CD8-positive, alpha-beta T cell (primary cell): ENCODE measurements at places on chromosomes 3 and 15.

GRCh38 chr3:127578168-127578567 is 12.4 kb downstream of the TPRA1 start:
- no peak for DNase-seq

DNA sequence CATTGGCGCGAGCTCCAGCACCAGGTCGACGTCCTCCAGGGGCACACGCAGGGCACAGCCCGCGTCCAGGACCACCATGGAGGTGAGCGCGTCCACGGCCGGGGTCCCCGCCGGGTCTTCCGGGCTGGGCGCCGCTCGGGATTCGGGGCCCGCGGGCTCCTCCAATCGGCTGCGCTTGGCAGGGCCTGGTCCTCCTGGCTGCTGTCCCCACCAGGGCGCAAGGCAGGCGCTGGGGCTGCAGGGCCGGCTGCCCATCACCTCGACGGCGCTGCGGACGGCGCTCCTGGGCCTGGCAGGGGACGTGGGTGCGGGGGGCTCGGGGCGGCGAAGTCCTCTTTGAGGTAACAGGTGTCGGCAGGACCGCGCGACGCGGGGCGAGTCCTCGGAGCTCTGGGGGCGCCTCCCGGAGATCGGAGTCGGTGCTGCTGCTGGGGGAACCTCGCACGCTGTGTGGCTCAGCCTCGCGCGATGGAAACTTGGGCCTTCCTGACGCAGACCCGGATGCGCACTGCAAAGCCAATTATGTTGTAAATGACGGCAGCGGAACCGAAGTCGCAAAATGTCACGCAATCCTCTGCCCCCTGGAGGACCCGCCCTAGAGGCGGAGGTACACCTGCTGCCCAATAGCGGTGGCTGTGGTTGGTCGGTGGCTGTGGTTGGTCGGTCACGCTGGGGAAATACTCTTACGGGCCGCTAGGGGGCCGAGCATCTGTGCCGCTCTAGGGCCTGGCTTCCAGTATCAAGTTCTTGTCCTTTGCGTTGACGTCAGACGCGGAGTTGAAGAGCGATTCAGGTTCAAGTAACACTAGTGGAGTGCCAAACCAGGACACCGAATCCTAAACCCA is at the start of gene PRR23C:
Gene PRR23C (minus strand): TSS at position 527 of the 845 bp plus-strand sequence. CDS start 272 bp downstream, at position 255.
- DNase-seq = no peak

DNA sequence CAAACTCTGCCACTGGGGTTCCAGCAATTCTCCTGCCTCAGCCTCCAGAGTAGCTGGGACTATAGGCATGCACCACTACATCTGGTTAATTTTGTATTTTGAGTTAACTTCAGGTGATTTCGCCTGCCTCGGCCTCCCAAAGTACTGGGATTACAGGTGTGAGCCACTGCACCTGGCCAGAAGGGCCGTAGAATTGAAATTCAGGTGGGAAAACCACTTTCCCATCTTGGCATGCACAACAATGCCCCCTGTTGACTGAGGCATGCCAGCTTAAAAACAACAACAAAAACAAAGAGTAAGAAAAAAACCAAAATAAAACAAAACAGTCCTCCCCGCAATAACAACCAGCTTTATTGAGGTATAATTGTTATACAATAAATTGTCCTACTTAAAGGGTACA is 32.6 kb upstream of the RAB11A start:
- no peak for DNase-seq

GRCh38 chr3:102400766-102401165 is 34.0 kb upstream of the ZPLD1 start:
- DNase-seq = no peak

- DNase-seq = no peak
Observed at GRCh38 chr15:83057002-83057401, 10.1 kb downstream of the BTBD1 start.

DNA sequence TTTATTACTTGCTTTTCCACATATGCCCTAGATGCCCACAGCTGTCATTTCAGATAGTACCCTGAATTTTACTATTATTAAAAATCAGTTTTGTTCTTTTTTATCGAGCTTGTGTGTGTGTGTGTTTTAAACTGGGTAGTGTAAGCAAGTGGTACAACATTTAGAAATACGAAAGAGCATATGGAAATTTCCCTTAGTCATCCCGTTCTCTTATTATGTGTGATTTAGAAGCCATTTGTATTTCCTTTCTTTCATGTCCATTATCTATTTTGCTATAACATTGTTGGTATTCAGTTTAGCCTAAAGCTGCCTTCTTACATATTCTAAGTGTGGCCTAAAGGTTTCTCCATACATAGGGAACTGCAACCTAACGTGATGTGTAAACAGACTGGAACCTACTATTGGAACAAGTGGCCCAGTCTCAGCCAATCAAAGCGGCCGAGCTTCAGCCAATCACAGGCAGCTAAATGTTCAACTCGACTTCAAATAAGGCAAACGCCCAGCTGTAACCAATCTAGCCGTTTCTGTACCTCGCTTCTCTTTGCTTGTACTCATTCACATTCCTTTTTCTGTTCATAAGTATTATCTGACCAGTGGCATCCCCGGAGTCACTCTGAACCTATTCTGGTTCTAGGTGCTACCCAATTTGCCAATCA is 14.7 kb upstream of the SYN2 start:
- DNase-seq = no peak

- no peak for DNase-seq
Observed at GRCh38 chr15:71632576-71633195, 177.7 kb upstream of the NR2E3 start.

GRCh38 chr15:66706840-66707239 is 4.8 kb downstream of the SMAD6 start:
- DNase-seq = no peak

GRCh38 chr15:60801395-60801794 is 322.5 kb upstream of the ICE2 start:
- no peak for DNase-seq
